ENCODE measurements at places on chromosomes 5 and 9. TPM values are rescaled to one million over a fixed set of nuclear protein-coding genes. Genes with fewer than 3 reads are reported as not detected.

DNA sequence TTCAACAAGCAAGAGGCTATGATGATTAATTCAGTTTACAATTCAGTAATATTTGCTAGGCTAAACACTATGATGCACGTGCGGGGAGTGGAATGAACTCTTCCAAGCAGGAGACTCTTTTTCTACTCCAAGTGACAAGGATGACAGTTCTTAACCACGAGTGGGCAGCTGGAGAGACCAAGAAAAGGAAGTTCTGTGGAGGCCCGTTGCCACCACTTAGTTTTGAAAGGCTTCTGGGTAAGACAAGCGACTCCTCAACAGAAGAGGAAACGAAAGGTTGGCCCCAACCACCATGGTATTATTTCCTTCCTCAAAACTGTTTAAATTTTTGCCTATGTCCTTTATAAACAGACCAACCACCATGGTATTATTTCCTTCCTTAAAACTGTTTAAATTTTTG lies 2.8 kb downstream of the DCAF12 start:
- no peak for DNase-seq

- DNase-seq: no peak
Measured at GRCh38 chr5:166834246-166834645, 1457.2 kb upstream of the WWC1 start.

DNA sequence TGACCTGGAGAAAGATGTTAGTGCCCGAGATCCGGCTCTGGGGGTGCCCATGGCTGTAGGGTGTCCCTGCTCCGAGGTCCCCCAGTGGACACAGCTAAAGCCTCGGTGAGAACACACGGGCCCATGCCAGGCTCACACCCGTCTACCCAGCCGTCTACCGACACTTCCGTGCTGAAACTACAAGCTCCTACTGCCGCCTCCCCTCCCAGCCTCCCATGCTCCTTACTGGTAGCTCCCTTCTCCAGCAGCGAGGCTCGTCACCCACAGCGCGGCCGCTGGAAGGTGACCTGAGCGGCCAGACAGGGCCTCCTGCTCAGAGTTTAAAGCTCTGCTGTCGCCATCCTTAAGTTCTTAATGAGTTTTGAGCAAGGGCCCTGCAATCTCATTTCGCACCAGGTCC lies 33.2 kb upstream of the CLPTM1L start:
- no peak for DNase-seq

DNA sequence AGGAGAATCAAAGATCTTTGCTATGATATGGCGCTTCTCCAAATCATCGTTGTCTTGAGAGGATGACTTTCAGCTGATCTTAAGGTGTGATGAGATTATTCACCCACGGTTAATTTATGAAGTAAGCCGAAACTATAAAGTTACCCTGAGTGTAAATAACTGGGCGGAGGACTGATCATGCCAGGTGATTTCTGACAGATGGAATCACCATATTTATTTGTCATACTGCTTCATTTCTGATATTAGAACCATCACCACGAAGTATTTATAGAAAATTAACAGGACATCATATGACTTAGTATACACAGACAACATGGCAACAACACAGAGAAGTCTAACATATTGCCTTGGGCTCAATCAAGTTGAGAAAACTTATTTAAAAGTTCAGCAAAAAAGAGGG lies 601.9 kb downstream of the RAB3C start:
- no peak for DNase-seq

SLC1A3 gene
- total RNA-seq: 45.9 TPM

IL31RA gene
- not detected for total RNA-seq

PDE4D gene
- total RNA-seq: 1.7 TPM

IFNA6 gene
- not detected for total RNA-seq

Measured in WTC11 (cell line).